ENCODE measurements at places on chromosomes 7 and 10.

DNA sequence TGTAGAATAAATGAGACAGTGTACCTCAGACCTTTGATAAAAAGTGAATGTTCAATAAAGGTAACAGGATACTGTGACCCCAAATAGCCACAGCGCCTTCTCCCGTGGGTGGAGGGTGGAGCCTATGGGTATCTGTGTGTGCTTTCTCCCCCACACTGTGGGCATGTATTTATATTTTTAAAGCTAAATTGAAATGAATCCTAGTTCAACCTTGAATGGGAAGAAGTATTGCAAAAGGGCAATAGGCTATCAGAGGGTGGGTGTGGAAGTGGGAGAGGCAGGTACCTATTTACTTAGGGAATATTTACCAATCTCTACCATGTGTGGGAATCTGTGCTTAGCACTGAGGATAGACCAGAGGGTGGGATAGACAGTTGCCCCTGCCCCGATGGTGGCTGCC, 68.9 kb downstream of the PFKFB3 start:
- DNase-seq = no peak

DNA sequence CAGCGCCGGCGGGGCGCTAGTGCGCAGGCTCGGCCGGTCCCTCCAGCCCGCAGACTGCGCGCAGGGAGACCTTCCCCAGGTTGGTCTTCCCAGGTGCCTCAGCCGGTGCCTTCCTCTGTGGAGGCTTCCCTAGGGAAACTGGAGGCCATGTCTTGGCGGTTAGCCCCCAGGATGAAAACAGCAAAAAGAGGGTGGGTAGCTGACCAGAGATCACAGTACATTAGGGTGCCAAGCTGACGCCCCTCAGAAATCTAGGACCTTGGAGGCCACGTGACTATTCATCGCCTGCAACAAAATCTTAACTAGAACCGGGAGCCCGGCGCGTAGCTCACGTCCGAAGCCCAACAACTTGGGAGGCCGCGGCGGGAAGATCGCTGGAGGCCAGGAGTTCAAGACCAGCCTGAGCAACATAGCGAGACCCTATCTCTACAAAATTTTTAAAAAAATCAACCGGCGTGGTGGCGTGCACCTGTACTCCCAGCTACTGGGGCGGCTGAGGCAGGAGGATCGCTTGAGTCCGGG, 327 bp upstream of the FIS1 start:
- DNase-seq = no peak

- no peak for DNase-seq
Observed at GRCh38 chr10:29771376-29771775, 136.6 kb upstream of the SVIL start.

- DNase-seq = no peak
Observed at GRCh38 chr10:89659143-89660131, 14.4 kb upstream of the PANK1 start.

GRCh38 chr7:91079487-91079886, 184.7 kb upstream of the FZD1 start:
- no peak for DNase-seq
